Myocyte (in vitro differentiated cells): ENCODE measurements at places on chromosomes 16 and 17. TPM values are rescaled to one million over a fixed set of nuclear protein-coding genes. Genes with fewer than 3 reads are reported as not detected.

GRCh38 chr16:31090540-31090939, 1.8 kb upstream of the PRSS53 start:
- no peak for DNase-seq

- DNase-seq: peak; percentile 69
These were observed 16.0 kb downstream of the NPTX1 start for GRCh38 chr17:80460429-80460834.

DNA sequence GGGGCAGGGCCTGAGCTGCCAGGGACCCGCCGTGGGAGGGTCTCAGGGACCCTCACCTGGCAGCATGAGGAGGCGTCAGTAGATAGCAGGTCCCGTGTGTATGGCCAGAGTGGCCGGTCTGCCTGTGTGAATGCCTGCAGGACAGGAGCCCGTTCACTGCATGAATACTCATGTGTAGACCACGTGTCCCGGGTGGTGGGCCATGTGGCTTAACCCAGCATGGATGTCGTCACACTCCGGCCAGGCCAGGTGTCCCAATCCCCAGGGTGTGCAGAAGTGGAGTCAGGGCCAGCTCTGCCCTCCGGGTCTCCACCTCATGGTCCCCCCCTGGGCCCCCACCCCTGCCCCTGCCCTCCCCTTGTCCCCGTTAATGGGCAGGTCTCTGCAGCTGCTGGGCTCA, 53.7 kb downstream of the BAHCC1 start:
- DNase-seq: no peak

GRCh38 chr16:3119701-3120408, 7.5 kb downstream of the ZNF205 start:
- no peak for DNase-seq

DNA sequence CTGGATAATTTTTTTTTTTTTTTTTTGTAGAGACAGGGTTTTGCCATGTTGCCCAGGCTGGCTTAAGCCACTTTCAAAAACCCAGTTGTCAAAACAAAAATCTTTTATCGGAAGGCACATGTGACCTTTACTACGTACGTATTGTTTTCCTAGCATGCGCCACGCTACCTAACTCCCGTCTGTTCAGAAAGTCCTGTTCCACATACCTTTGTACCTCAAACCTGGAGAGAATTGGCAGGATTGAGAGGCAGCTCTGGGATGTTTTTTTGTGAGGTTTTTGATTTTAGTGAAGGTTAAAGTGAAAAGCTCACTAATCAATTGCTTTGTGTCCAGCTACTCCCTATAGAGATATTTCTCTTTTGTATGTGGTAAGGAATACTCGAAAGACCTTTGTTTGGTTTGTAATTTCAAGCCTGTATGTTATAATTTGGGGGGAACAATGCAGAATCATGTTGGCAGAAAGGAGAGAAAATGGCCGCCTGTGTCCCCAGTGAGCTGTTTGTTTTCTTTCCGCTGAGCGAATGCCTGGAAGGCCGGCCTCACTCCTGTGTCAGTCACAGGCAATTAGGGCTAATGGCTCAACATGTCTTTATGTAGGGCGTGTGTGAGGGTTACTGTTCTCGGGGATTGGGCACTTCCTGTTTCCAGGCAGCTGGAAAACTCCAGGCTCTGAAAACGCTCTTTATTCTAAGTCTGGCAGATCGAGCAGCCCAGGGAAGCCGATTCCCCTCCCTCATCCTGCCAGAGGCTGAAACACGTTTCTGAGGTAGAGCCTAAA, 60.8 kb upstream of the CLEC18A start:
- DNase-seq: no peak

DNA sequence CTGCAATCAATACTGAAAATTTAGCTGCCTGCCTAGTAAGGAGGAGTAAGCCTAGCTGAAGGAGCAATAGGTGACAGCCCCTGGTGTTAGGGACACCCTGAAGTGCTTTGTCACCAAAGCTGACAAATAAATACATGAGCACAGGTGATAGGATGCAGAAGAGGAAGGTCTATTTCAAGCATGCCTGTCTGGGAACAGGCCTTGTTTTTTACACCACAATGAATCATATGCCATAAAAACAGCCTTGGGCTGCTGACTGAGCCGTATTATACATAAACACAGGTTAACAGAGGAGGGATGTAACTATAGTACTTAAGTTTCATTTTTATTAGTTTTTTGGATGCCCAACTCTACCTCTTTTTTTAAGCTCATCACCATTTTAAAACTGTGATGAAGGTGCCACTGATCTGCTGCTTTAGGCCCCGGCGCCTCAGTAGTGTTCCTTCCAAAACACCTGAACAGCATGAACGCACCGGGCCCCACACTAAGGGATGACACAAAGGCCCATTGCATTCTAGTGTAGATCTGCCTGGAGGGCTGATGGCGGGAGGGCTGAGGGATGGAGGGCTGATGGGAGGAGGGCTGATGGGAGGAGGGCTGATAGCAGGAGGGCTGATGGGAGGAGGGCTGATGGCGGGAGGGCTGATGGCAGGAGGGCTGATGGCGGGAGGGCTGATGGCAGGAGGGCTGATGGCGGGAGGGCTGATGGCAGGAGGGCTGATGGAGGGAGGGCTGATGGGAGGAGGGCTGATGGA, 150.3 kb downstream of the AATF start:
- peak; percentile 81 for DNase-seq

DNA sequence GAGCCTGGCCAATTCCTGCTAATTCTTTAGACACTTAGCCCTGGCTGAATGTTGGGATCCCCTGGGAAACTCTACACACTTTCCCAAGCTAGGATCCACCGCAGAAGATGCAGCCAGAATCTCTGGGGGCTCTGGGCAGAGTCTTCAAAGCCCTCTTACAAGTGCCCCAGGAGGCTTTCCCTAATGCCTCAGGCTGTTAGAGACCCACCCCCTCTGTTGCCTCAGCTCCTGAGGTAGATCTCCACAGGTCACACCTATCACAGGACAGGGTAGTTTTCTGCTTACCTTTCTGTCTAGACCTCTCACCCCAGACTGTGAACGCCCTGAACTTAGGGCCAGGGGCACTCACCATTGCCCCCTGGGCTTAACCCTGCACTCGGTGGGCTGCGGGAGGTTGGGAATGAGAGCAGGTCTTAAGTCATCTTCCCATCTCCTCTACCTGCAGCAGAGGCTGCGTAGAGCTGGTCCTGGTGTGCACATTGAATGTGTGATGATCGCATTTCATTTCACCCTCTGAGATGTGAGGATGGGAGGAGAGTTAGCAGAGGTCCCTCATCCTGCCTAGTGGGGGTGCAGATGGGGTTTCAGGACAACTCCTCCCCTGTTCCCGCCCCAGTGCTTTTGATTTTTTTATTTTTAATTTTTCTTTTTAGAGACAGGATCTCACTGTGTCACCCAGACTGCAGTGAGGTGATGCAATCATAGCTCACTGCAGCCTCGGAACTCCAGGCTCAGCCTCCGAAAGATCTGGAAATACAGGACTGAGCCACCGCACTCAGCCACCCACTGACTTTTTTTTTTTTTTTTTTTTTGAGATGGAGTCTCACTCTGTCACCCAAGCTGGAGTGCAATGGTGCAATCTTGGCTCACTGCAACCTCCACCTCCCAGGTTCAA, 89.0 kb upstream of the LHX1 start:
- DNase-seq: no peak

GRCh38 chr17:65099941-65100315, 37.2 kb upstream of the RGS9 start:
- DNase-seq: peak; percentile 90

DNA sequence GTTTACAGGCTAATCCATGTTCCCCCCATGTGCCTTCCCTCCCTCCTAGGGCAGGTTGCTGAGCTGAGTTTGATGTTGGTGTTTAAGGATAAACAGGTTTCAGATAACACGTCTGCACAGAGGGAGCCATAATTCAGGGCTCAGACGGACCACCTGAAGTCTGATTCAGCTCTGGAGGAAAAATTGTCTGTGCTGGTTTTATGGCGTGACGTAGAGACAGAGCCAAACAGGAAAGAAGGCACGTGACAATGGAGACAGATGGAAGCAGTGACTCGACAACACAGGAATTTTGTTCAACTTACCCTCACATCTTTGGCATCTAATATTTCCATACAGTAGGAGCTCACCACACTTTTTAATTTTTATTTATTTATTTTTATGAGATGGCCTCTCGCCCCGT, 10.7 kb upstream of the USP10 start:
- DNase-seq: peak; percentile 78

- DNase-seq: peak; percentile 92
These were observed 36.6 kb downstream of the RAB11FIP4 start for GRCh38 chr17:31428111-31428510.

GRCh38 chr16:776824-777223, 11.4 kb downstream of the RPUSD1 start:
- no peak for DNase-seq

- DNase-seq: peak; percentile 76
These were observed 97.6 kb downstream of the MRM3 start for GRCh38 chr17:879546-880442.

DNA sequence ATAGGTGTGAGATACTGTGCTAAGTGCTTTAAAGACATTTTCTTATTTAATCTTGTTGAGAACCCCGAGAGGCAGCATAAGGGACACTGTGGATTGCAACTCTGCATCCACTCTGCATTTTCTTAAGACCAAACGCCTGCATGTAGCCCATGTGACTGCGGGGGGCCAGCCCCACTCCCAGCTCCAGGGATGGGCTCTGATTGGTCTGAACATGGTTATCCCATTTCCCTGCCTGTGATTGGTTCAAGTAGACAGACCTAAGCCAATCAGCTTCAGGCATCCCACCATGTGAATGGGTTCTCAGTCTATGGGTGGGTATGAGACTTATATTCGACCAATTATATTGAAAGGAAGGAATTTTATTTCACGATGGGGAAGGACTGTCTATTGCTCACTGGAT, 33.2 kb upstream of the USP7 start:
- DNase-seq: no peak

DNA sequence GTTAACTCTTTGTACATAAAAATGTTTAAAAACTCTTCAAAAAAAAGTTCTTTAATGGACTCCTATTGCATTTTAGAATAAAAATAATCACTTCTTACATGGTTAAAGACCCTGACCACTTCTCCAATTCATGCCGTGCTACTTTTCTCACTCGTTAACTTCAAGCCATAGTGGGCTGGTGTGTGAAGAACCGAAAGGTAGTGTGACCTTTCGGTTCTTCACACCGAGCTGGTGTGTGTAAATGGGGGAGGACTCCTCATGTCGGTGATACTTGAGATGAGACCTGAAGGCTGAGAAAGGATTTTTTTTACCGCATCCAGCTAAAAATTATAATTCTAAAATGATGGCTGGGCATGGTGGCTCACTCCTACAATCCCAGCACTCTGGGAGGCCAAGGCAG, 22.1 kb downstream of the RFFL start:
- no peak for DNase-seq

DNA sequence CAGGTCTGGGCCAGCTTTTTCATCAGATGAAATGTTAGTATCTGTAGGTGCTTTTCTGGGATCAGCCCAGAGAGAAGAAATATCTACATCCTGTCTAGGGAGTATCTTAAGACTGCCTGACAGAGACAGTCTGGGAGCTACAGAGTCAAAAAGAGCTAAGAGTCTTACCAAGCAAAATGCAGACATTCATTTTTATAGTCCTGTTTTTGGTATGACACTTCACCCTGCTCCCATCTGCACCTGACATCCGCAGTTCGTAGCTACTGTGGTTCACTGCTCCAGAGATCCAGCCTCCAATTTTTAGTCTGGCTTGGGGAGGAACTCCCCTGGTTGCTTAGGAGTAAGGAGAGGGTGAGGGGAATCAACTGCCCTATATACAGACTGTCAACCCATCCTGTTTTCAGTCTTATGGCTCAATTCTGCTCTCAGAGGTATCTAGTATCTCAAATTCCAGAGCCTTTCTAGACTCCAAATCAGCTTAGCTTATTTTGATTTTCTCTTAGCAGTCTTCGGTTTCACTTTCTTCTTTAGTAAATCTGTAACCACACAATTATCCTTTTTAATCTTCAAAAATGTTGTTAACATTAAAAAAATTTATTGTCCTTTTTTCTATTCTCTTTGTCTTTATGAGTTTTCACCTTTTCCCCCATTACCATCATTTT, 97.8 kb downstream of the TMEM100 start:
- no peak for DNase-seq

- DNase-seq: no peak
These were observed 412.3 kb downstream of the MAF start for GRCh38 chr16:79188115-79188738.

DNA sequence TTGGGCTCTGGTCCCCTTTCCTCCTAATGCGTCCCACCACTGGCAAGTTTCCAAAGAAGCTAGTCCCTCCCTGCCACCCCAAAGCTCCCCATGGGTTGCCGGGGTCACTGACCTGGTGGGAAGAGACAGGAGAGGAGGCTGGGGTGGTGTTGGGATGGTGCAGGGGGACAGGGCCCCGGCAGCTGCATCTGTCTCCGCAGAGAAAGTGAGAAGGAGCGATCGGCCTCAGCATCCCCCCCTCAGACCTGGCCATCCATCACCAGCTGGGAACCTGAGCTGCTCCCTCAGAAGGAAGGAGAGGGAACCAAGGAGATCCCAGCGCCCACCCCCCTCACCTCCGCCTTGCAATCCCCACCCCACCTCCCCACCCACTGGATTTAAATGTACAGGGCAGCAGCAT, 3.3 kb downstream of the ETV4 start:
- DNase-seq: no peak

GAS7 gene
- 0.08 and 0.16 TPM in 2 replicates for total RNA-seq

AATF gene
- total RNA-seq: 35.9 and 36.1 TPM in 2 replicates

XPO6 gene
- total RNA-seq: 53.6 and 62.5 TPM in 2 replicates

BIRC5 gene
- total RNA-seq: 2.7 and 2.8 TPM in 2 replicates

ABCA10 gene
- 0.08 TPM in 1 of 2 replicates, not detected in the other for total RNA-seq

RILP gene
- total RNA-seq: 11.0 and 20.1 TPM in 2 replicates

CDIPT gene
- 47.2 and 53.9 TPM in 2 replicates for total RNA-seq

PDE6G gene
- total RNA-seq: not detected in 2 replicates

CA4 gene
- not detected in 2 replicates for total RNA-seq

DHRS7B gene
- 22.0 and 38.3 TPM in 2 replicates for total RNA-seq

IRX3 gene
- 67.1 and 109 TPM in 2 replicates for total RNA-seq

RND2 gene
- total RNA-seq: 0.35 and 0.78 TPM in 2 replicates

KRT13 gene
- total RNA-seq: not detected in 2 replicates

MBTD1 gene
- total RNA-seq: 10.4 and 11.6 TPM in 2 replicates

CMTM2 gene
- total RNA-seq: not detected in 2 replicates

KRTAP2-2 gene
- total RNA-seq: not detected in 2 replicates

CLEC18A gene
- 0.48 and 1.4 TPM in 2 replicates for total RNA-seq

ORAI3 gene
- 53.9 and 60.0 TPM in 2 replicates for total RNA-seq
